ENCODE measurements at places on chromosomes 7 and 10.

GRCh38 chr10:70738006-70738760, 47.0 kb downstream of the TBATA start:
- no peak for DNase-seq

- no peak for DNase-seq
These were observed 13.6 kb upstream of the C10orf120 start for GRCh38 chr10:122713091-122713885.

DNA sequence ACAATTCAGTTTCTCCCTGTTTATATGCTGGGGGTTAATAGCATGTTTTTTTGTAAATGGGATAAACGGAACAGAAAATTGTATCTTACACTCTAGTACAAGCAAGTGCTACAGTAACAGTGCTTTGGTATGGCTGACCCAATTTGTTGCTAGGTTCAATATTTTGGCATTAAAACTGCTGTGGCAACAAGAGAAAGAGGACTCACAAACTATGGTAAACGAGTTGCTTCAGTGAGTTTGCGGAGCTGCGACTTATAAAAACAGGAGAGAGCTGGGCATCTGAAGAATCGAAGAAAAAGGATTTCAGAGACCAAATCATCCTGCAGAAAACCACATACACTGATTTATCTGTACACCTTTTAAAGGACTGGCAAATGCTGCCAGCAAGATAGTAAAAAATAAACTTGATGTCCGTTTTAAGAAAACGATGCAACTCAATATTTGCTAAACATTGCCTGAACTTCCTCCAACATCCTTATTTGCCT, 2.2 kb downstream of the GLUD1 start:
- no peak for DNase-seq

DNA sequence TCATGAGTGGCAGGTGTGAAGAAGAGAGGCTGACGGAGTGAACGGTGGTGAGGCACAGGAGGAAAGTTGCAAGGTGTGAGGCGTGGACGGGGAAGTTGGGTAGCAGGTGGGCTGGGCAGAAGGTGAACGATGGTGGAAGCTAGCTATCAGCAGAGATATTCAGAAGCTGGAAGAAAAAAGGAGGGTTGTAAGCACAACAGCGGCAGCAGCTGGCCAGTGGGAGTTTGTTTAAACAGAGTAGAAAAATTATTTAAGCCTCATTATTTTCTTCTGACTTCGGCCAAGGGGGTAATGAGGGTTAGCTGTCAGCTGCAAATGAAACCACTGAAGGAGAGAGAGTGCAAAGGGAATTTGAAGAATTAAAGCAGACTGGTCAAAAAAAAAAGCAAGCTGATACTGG, 62.1 kb upstream of the PRKAR2B start:
- DNase-seq, result no peak

- DNase-seq, result no peak
These were observed 129.2 kb downstream of the SRI start for GRCh38 chr7:88090671-88091070.

GRCh38 chr7:131717181-131717580, 160.8 kb upstream of the PODXL start:
- DNase-seq, result no peak

GRCh38 chr7:64651632-64652165, 14.2 kb upstream of the ZNF107 start:
- no peak for DNase-seq

DNA sequence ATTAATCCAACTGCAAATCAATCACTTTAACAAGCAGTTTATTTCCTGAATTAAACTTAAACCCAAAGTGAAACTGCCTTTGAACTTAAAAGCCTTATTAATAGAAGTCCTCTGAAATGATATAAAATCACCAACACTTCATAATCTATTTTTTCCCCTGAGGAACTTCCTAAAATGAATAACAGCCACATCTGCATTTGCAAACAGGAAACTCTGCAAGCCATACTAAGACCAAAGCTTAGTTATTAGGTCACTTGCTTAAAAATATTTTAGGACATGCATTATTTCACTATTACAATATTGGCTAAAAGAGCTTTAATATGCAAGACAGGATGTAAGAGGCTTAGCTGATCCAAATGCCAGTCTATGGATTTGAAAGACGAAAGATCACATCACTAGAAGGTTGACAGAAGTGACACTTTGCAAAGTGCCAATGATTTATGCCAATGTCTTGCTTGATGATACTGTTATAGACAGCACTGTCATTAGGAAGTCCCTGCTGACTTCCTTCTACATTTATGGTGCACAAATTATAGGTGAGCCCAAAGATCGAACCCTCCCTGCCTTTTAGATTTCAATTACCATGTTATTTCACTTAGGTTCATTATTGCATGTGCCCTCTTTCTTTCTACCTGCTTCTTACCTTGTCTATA, 99.9 kb upstream of the SKAP2 start:
- DNase-seq, result no peak

- no peak for DNase-seq
These were observed 8.3 kb upstream of the EBF3 start for GRCh38 chr10:129972145-129972965.

GRCh38 chr7:17371671-17372524, 73.4 kb downstream of the AHR start:
- DNase-seq, result no peak

- DNase-seq, result no peak
These were observed 26.9 kb downstream of the CCDC3 start for GRCh38 chr10:12974491-12975199.

GRCh38 chr10:113745374-113745773, 6.1 kb upstream of the PLEKHS1 start:
- DNase-seq, result no peak

GRCh38 chr7:31935124-31936054, 134.8 kb downstream of the PDE1C start:
- no peak for DNase-seq

GRCh38 chr7:133623721-133624120, 370.8 kb downstream of the EXOC4 start:
- no peak for DNase-seq

GRCh38 chr7:129412501-129412900, 21.7 kb upstream of the STRIP2 start:
- DNase-seq, result no peak

DNA sequence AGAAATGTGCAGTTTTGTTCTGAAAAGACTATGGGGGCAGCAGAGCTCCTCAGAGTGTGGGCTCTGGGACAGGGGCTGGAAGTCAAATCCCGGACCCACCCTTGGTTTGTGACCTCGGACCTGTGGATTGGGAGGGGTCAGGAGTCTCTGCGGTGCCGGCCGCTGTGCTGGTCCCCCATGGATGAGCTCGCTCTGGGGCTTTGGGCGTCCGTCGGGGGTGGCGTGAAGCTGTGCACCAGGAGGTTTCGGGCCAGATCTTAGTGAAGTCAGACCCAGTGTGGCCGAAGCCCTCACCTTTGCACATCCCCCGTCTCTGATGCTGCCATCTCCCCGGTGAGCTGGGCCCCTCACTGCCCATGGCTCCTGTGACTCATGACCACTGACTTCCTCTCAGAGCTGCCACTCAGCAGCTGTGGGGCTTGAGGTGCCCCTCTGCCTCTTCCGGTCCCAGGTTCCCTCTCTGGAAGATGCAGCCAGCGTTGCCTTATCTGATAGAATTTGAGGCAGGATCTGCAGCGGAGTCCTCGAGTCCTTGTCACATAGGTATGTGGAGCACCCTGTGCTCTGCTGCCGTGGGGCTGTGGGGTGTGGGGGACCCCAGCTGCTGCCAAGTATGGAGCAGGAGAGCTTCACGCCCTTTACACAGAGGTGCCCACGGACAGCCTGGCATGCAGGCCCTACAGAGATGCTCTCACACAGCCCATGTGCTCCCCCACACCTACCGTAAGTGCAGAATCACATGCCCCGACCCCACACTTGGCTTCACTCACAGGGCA, 11.4 kb upstream of the SCART1 start:
- no peak for DNase-seq

DNA sequence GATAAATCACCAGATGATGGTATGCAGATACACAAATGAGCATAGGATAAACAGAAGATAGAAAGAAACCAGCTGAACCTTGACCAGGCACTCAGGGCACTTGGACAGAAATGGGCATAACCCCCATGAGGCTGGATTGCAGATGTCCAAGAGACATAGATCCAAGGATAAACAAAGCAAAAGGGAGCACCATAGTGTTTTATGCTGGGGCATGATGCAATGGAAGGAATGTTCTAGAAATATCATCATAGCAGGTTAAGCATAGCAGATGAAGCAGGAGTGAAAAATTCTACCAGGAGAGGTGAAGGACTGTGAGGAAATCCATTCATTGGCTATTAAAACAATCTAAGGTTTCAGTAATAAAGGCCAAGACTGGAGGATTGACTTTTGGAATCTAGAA, 70.5 kb upstream of the TES start:
- no peak for DNase-seq

GRCh38 chr7:15737601-15738000, 51.1 kb upstream of the MEOX2 start:
- no peak for DNase-seq

GRCh38 chr7:133783276-133783675, 343.9 kb upstream of the LRGUK start:
- DNase-seq, result no peak

DNA sequence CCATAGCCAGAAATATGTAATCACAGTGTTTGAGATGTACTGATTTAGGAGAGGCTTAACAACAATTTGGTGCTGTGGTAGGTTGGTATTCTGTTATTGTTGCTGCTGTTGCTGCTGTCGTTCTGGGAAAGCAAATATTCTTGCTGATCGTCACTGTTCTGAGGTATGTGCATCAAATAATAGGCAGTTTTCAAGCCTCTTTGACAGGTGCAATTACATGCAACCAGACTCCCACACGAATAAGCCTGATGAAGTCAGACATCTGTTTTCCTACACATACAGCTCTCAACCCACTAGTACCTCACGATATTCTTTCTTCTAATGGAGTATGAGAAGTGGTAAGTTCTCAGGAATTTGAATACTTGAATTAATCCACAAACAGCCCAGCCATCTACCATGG, 46.7 kb upstream of the NRG3 start:
- no peak for DNase-seq

- DNase-seq, result no peak
These were observed 309.2 kb downstream of the GFRA1 start for GRCh38 chr10:115963848-115964247.

DNA sequence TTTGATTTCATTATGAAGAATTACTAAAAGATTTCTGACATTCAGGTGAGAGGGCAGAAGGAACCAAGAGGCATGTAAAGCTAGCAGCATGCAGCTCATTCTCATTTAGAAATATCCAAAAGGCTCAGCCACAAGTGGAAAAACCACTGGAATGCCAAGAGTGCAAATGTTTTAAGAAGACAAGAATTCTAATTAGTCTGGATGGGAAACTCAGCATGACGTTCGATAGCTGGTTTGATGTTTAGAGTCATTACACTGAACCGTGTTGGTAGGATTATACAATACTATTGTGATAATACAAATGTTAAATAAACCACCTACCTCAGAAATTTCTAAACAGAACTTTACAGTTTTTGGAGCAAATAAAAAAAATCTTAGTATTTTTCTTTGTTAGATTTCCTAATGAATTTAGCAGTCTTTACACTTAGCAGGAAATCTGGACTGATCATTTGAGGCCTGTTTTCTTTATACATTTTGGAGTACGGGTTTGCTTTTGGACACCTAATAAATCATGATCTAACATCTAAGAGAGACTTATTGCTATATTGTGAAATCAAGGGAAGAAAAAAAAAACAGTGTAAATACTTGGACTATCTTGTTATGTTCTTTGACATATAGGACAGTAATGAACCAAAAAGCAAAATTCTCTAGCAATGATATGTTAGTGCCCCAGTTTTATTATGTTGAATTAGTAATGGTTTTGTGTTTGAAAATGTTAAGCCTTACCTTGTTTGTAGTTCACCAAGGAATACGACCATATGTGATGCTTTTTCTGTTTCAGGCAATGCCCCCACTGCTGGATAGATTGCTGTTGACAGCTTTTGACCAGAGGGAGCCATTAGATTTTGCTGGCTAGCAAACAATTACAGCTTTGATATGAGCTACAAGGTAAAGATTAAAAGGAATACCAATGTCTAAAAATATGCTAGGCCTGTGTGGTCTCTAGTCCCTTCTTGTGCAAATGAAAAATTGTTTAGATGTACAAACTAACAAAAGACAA, 354.1 kb upstream of the SEMA3A start:
- DNase-seq, result no peak

DNA sequence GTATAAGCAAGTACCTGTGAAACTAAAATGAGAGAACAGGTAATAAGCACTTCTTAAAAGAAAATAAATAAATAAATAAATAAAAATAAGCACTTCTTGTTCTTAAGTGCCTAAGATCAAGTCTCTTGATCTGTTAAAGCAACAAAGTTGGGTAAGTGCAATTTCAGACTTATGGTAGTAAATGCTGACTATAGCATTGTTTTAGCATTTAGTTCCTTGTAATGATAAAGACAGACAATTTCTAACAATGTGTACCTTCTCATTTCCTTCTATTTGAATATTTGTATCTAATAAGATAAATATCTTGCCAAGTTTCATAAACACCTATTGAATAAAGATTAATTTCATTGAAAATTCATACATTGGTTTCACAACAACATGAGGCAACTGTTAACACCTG, 87.4 kb downstream of the GALNT11 start:
- DNase-seq, result no peak

DNA sequence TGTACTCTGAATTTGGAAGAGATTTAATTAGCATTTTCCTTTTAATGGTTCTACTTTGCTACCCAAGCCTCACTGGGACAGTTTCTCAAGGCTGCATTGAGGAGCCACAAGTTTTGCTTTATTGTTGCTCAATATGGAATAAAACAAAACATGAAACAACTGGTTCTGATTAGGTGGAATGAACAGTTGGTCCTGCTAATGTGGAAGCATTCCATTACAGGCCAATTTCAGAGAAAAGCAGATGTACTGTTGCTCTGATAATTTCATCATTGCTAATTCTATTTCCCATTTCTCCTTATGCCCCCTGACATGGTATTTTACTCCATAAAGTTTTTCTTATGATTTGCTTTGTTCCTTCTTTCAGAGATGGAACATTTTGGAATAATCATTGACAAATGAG, 66.0 kb upstream of the PAPSS2 start:
- no peak for DNase-seq

- no peak for DNase-seq
These were observed 174.2 kb upstream of the STEAP4 start for GRCh38 chr7:88480896-88481295.

- no peak for DNase-seq
These were observed 12.2 kb upstream of the ZNF488 start for GRCh38 chr10:47396311-47396717.

- no peak for DNase-seq
These were observed 3.9 kb upstream of the GPER1 start for GRCh38 chr7:1083729-1084657.

GRCh38 chr7:30659312-30659711, 22.9 kb downstream of the CRHR2 start:
- no peak for DNase-seq

DNA sequence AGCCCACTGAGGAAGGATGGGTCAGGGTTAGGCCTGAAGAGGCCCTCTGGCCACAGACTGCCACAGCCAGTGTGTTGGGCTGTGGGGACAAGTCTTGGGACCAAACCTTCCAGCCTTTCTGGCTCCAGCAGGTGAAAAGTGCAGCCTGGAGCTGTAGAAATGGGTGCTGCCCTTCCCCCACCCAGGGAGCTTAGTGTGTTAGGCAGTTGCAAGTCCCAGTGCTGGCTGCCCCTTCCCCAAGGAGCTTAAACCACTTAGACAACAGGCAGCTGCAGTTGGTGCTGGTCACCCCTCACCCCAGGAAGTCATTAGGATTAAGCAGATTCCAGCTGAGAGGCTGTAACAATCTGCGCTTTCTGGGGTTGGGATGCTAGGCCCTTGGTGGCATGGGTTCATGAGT, 563.3 kb downstream of the NRG3 start:
- no peak for DNase-seq

- no peak for DNase-seq
These were observed 8.7 kb downstream of the RASGEF1A start for GRCh38 chr10:43258211-43258561.

All from stimulated activated CD4-positive, alpha-beta T cell treated with anti-CD3 and anti-CD28 coated beads, Interleukin-15, amount 100 ng/mL, for 48 hours (primary cell).